HT1080 (cell line): ENCODE measurements at places on chromosomes 16 and 17. TPM values are rescaled to one million over a fixed set of nuclear protein-coding genes. Genes with fewer than 3 reads are reported as not detected.

DNA sequence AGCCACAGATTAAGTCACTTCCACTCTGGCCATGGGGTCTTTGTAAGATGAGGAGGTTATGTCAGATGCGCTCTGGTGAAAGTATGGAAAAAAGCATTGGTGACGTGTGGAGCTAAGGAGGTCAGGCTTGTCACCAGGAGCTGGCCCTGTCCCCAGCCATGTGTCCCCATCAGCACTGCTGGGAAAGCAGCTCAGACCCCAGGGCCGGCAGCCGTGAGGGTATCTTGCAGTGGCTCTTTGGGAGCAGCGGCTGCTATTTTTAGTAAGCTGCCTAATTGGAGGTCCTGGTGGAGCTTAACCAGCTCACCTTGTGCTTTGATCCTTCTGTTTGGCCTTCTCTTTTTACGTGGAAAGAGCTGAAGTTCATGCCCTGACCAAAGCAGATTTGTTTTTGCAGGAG is 60.9 kb downstream of the MPRIP start:
- no peak for DNase-seq

- no peak for DNase-seq
Measured at GRCh38 chr16:53924331-53925106, 220.6 kb downstream of the FTO start.

Gene TEX19
- total RNA-seq = 1.4 and 2.1 TPM in 2 replicates

GRCh38 chr17:61385577-61386236 is 13.9 kb upstream of the TBX2 start:
- DNase-seq = no peak

DNA sequence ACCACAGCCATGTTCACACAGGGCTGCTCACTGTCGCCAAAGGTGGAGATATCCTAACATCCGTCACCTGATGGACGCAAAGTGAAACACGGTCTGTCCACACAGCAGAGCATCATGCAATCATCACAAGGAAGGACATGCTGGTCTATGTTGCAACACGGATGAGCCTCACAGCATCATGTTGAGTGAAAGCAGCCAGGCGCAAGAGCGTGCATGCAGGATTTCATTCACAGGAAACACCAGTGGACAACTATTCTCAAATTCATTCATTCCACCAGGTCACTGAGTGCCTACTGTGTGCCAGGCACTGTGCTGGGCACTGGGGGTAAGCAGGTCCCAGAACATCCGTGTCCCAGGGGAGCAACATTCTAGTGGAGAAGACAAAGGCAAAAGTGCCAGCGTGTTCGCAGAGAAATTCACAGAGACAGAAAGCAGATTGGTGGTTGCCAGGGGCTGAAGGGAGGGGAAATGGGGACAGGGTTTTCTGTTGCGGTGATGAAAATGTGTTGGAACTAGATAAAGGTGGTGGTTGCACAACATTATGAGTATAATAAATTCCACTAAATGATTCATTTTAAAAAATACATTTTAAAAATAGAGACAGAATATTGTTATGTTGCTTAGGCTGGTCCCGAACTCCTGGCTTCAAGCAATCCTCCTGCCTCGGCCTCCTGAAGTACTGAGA is 22.7 kb upstream of the KCNJ12 start:
- no peak for DNase-seq

DNA sequence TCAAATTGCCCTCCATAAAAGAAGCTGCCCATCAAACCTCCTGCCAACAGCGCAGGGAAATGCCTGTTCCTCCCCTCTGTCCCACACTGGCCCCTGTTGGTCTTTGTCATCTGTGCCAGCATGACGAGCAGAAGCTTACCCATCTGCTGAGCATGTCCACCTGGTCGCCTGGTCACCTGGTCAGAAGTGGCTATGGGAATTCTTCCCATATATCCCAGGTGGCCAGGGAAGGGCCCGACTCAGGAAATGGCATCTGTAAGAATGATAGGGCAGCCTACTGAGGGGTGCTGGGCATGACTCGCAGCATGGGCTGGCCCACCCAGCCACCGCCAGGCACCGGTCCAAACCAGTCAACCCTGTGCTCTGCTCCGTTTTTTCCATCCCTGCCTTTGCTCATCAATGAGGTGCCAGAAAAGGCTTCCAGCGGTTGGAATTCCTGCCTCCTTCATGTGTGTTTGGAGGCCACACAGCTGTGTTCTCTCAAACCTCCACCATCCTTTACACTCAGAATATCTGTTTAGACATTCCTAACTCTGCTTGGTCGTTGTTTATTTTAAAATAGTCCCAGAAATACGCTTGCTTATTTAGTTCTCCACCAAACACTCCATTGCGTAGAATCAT is 145.2 kb downstream of the CLEC16A start:
- peak; percentile 77 for DNase-seq

DNA sequence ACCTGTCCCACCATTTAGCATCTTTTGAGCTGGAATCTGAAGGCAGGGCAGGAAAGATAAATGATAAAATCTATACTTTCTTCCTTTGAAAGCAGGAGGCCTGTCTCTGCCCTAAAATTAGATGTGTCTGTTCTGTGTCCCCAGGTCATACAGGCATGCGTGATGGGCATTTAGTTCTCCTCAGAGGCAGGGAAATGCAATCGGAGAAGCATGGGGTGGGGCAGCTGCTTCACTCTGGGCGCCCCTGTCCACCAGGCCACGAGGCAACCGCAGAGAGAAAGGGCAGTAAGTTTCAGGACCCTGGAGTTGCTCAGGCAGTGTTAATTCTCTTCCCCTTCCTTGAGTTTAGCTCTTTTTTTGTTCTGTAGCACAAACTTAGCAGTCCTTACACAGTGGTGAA is 25.1 kb downstream of the CLUAP1 start:
- no peak for DNase-seq

DNA sequence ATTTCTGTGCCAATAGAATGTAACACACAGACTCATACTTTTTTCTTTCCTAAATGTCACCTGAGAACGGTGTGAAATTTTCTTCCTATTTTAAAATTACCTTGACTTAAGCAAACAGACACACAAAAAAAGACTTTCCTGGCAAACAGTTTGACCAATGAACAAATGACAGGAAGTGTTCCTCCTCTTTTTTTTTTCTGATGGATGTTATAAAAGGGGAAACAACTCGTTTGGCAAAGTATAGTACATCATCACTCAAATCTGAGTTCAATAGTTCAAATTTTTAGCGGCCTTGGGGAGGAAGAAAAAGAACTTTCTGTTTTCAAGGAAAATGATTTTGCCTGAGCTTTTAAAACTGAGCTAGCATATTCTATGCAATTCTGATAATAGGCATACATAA is 19.8 kb downstream of the HS3ST3A1 start:
- no peak for DNase-seq

DNA sequence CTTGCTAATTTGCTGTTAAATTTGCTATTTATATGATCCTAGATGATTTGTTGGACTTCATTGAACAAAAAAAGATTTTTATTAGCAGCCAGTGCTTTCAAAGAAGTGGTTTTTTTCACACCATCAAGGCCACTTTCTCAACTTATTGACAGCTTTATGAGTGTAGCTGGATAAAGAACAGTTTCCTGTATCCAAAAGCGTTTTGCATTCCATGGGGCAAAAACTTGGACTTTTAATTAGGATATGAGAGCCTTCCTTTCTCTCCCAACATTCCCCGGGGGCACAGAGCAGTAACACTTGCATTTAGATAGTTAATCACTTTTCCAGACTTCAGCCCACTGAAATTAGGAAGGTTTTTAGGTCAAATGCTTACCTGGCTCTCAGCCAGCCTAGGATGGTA is 177.1 kb upstream of the ELAC2 start:
- DNase-seq = no peak

DNA sequence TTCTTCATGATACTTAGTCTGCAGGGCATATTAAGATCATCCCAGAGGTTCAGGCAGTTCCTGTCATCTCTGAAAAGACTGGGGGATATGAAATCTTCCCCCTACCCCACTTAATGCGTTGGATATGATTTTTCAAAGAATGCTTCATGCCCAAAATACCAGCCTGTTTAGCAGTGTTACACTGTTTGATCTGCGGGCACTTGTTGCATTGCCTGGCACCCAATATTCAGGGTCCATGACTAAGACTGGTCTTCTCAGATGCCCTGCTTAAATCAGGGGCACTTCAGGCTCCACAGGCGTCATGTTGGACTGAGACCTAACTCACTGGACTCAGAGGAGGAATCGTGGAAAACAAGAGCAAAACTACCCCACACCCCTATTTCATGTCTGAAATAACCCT is 6.4 kb upstream of the RASL10B start:
- no peak for DNase-seq

Gene CSNK2A2
- total RNA-seq = 19.1 and 25.4 TPM in 2 replicates

- DNase-seq = no peak
Measured at GRCh38 chr16:88393034-88393433, 10.3 kb downstream of the ZNF469 start.

DNA sequence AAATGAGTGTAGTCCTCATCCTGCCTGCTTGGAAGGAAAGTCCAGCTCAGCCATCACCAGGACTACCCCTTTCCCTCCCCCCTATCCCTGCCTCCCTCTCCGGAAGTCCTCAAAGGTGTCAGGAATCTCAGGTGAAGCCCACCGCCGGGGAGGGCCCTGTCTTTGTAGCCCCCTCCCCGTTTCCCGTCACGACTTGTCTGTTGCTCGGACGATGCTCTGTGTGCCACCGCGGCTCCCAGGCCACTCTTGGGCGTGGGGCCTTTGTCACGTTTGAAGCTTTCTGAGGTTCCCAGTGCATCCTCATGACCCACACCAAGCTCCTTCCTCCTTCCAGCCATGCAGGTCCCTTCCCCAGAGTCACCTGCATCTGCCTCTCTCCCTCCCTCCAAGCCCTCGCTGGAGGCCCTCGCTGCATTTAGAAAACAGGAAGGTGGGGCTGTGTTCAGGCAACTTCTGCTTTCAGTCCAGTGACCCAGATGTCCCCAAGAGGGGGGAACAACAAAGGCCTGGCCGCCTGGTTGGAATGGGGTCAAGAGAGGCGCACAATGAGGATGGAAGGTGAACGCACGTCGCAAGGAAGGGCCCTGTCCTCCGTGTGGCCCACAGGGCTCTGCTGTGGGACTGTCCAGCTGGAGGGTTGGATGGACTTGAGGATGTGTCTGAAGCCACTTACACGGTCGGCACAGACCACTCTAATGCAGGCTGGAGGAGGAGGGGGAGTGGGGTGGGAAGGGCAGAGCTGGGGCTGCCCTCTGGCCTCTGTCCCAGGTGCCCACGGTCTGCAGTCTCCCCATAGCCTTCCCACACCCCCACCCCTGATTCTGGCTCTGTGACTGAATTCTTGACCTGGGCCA is 59.9 kb downstream of the OR1D5 start:
- no peak for DNase-seq

Gene CACNG1
- 0.06 TPM in 1 of 2 replicates, not detected in the other for total RNA-seq

DNA sequence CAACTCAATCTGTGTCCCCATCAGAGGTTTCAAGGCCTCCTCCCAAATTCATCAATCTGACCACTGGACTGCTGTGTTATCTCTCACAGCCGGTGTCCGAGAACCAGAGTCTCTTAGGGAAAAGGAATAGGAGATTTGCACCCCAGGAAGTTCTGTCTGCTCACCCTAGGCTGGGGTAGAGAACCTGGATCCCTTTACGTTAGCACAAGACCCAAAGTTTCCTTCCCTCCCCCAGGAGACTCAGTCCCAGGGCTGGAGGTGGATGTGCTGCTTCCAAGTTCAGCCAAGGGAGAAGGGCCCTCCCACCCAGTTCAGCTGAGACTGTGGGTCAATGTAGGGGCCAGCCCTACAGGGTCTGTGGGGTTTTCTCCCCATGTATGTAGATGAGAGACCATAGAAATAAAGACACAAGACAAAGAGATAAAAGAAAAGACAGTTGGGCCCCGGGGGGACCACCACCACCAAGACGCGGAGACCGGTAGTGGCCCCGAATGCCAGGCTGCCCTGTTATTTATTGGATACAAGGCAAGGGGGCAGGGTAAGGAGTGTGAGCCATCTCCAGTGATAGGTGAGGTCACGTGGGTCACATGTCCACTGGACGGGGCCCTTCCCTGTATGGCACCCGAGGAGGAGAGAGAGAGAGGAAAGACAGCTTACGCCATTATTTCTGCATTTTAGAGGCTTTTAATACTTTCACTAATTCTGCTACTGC is 22.7 kb upstream of the OR1F1 start:
- DNase-seq = no peak

Gene CLEC19A
- total RNA-seq = not detected in 2 replicates

DNA sequence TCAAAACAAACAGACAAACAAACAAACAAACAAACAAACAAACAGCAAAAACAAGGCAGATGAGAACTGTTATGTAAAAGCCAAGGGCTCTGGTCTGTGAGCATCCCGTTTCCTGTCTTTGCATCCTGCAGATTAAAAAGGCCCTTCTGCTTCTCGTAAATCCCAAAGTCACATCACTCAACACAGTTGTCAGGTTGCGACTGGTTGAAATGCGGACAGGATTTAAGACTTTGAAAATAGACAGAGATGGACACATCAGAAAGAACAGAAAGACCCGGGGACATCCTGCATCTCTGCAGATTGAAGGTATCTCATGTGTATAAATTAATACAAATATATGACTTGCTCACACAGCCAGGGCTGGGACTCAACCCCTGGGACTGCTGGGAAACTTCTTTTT is 18.2 kb upstream of the TMC7 start:
- no peak for DNase-seq

- no peak for DNase-seq
Measured at GRCh38 chr16:66262253-66263167, 104.0 kb upstream of the CDH5 start.

Gene SPEM3
- not detected in 2 replicates for total RNA-seq

Gene OR1E2
- total RNA-seq = not detected in 2 replicates

Gene HCRT
- not detected in 2 replicates for total RNA-seq

Gene PYDC1
- total RNA-seq = not detected in 2 replicates

Gene BCO1
- not detected in 2 replicates for total RNA-seq

GRCh38 chr17:1096215-1096614 is 83.6 kb downstream of the ABR start:
- DNase-seq = no peak

DNA sequence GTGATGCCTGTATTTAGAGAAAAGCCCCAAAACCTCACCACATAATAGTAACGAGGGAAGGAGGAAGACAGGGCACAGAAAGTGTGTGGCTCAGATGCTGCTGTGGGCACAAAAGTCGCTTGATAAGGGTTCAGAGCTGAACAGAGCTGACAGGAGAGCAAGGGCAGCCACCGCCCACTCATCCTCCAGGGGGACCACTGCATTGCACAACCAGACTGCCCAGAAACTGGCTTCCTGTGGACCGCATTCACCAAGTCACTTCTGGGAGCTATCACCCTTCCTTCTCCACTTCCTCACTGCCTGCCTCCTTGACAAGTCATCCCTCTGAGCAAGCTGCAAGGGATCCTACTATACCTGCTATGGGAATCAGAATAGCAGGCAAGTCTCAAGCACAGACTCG is 512.4 kb upstream of the CDH11 start:
- peak; percentile 6 for DNase-seq

Gene MT3
- total RNA-seq = not detected in 2 replicates

Gene DOK4
- 5.0 and 7.3 TPM in 2 replicates for total RNA-seq
